ENCODE measurements at places on chromosomes 11 and 22.

DNA sequence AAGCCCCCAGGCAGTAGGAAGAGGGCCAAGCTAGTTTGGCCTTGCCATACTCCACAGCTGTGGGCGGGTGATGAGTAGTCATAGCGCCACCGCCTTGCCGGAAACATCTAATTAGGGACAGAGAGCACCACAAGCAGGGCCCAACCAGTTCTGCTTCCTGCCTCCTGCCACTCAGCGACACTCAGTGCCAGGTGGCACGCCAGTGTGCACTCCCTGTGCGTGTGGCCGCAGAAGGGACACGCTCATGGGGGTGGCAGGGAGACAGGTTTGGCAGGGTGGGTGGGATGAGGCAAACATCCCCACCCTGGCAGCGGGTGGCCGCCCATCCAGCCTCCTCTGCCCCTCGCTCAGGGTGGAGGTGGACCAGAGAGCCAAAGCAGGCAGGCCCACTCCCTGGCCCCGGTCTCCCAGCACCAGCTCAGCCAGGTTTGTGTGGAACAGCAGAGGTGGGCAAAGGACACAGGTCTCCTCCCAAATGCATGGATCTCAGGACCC, 4.9 kb downstream of the OVOL1 start:
- peaks cover 18% of the 10 kb centered on the region for H3K36me3 ChIP-seq
- H3K4me3 ChIP-seq = peak overlapping the region; percentile 33
- peak; percentile 91 for DNase-seq
- no peaks in the 10 kb centered on the region for H3K27me3 ChIP-seq

- H3K27me3 ChIP-seq = peaks cover 99% of the 10 kb centered on the region
- H3K36me3 ChIP-seq = no peaks in the 10 kb centered on the region
- H3K27ac ChIP-seq = no peak overlapping the region
Observed at GRCh38 chr11:134393638-134394037, 18.4 kb downstream of the B3GAT1 start.

DNA sequence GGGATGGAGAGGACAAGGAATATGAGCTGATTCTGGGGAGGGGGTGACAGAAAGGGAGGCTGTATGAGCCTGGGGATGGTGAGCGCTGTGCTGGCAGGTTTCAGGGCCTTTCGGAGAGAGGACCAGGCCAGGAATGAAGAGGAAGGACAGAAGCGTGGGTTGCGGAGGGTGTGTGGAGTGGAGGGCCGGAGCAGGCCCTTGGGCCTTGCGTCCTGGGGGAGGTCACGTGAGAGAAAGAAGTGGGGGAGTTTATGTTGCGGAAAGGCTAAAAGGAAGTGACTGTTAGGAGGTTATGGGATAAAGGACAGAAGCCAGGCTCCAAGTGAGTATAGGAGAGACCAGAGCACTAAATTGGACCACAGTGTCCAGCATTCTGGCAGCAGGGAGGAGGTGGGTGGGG, 17.5 kb downstream of the BCR start:
- no peak overlapping the region for H3K27ac ChIP-seq
- no peak overlapping the region for H3K4me3 ChIP-seq
- H3K4me1 ChIP-seq = peaks cover 2% of the 10 kb centered on the region
- no peaks in the 10 kb centered on the region for H3K27me3 ChIP-seq

DNA sequence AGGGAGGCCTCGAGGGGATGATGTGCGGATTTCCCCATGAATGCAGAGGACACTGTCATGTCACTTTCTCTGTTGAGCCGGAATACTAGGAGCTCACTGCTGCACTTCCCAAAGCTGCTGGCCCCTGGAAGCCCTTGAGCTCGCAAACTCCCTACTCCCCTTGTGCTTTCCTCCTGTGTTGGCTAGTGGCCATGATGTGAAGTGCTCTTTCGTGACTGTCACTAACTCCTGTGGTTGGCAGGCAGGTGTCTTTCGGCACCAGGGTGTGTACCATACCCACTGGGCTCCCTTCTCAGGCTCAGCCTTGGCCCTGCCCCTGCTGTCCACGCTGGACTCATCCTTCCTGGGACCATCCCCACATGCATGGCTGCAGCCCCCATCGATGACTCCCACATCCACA, 86.2 kb downstream of the BTBD10 start:
- H3K27me3 ChIP-seq = no peaks in the 10 kb centered on the region
- no peaks in the 10 kb centered on the region for H3K36me3 ChIP-seq
- DNase-seq = no peak
- no peaks in the 10 kb centered on the region for H3K4me1 ChIP-seq
- no peak overlapping the region for H3K27ac ChIP-seq

- peaks cover 10% of the 10 kb centered on the region for H3K36me3 ChIP-seq
- no peak overlapping the region for H3K27ac ChIP-seq
- H3K4me3 ChIP-seq = no peak overlapping the region
- no peak for DNase-seq
Observed at GRCh38 chr11:118646393-118646792, 33.1 kb downstream of the TREH start.

DNA sequence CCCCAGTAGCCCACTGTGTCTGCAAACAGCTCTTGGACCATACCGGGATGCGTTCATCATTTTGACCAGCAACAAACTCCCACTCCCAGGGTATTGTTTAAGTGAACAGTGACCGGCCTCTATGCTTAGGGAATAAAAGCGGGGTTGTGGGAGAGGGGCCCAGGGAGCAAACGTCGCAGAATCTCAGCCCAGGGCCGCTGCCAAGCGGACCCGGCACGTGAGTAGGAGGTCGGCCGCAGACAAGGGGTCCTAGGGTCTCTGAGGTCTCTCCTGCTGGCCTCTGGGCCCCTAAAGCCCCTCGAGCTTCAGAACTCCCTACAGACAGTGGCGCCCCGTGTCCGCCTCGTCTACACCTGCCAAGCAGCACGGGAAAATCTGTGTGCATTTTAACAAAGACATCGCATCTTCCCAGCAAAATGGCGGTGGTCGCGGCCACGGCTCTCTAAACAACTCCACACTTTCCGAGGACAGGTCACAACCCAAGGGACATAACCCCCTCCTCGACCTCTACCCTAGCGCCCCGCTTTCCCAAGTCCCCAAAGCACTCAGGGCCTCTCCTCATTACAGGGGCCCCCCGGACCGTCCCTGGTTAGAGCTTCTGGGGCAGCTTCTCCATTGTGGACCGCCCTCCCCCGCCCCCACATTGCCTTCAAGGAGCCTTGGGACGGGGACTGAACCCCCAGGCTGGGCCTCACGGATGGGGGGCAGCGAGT, 3.9 kb upstream of the GCAT start:
- H3K36me3 ChIP-seq = no peaks in the 10 kb centered on the region
- no peak overlapping the region for H3K27ac ChIP-seq
- no peak for DNase-seq
- peaks cover 18% of the 10 kb centered on the region for H3K4me1 ChIP-seq
- no peaks in the 10 kb centered on the region for H3K27me3 ChIP-seq
- peak overlapping the region; percentile 100 for H3K4me3 ChIP-seq
